ENCODE measurements at places on chromosomes 16 and 17. TPM values are rescaled to one million over a fixed set of nuclear protein-coding genes. Genes with fewer than 3 reads are reported as not detected.

DNA sequence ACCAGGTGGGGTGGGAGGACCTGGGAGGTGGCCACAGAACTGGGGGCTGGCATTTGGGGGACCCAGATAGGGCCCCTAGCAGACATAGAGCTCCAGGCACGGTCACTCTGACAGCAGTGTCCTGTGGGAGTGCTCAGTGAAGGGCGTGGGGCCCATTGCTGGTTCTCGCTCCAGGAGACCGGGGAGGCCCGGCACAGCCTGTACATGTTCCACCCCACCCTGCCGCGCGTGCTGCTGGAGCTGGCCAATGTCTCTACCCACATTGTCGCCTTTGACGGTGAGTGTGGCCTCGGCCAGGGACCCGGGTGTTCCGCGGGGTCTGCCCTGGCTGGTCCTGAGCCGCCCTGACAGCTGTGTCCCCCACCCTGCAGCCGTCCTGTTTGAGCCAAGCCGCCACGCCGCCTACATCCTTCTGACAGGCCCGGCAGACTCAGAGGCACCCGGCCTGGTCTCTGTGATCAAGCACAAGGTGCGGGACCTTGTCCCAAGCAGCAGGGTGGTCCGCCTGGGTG, 11.2 kb downstream of the RGS11 start:
- no peak for DNase-seq

DNA sequence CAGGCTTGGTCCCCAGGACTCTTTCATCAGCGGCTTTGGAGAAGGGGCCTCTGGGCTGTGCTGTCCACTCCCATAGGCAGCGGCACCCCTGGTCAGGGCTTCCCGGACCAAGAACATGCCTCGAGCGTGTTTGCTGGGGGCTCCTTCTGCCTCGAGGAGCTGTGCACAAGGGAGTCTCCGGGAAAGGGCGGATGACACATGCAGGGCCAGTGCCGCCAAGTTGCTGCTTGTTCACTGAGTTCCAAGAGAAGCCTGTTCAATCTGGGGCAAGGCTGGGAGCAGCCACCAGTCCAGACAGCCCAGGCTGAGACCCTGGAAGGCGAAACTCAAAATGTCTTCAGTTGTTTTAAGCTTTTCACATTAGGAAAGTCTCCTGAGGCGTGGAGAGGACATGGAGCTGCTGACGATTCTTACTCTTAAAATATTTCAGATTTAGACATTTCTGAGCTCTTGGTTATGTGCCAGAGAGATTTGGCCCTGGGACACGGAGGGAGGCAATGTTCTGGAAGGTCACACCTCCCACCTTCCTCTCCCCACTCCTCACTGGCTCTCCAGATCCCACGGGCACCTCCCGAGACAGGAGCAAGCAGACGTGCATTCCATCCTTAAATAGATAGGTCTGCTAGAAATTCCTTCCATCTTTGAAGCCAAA, 84.5 kb upstream of the ZNF469 start:
- DNase-seq = no peak

DNA sequence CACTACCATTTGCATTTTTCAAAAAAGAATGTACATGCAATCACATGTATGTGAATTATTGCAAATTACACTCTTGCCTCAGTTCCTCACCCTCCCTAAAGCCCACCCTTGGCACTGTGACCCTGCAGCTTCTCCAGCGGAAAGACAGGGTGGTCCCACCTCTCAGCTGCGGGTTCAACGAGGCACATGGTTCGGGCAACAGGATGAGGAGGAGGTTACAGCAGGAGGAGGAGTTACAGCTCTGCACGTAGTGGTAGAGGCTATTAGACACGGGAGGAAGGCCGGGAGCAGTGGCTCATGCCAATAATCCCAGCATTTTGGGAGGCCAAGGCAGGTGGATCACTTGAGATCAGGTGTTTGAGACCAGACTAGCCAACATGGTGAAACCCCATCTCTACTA, 5.2 kb downstream of the C16orf95 start:
- no peak for DNase-seq

DNA sequence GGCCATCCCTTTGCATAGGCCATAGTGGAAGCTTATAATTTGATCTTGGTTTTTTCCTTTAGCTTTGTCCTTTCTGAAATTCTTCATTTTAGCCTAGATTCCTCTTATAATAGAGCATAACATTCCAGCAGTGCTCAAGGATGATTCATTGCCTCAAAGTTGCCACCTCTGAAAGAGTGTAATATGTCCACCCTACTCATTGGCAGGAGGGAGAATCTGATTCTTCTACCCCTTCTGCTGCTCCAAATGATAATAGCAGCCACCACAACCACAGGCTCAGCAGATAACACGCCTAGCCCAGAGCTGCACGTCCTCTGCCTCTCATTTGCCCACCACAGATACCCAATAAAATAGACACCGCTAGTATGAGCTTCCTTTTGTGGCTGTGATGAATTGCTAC, 337.4 kb upstream of the HSBP1 start:
- DNase-seq = no peak

GRCh38 chr16:85153656-85154091, 41.4 kb upstream of the CIBAR2 start:
- no peak for DNase-seq

GRCh38 chr17:42126836-42127235, 4.2 kb downstream of the HSPB9 start:
- DNase-seq = no peak

The ZNF287 gene
- polyA plus RNA-seq = 10.7 TPM

DNA sequence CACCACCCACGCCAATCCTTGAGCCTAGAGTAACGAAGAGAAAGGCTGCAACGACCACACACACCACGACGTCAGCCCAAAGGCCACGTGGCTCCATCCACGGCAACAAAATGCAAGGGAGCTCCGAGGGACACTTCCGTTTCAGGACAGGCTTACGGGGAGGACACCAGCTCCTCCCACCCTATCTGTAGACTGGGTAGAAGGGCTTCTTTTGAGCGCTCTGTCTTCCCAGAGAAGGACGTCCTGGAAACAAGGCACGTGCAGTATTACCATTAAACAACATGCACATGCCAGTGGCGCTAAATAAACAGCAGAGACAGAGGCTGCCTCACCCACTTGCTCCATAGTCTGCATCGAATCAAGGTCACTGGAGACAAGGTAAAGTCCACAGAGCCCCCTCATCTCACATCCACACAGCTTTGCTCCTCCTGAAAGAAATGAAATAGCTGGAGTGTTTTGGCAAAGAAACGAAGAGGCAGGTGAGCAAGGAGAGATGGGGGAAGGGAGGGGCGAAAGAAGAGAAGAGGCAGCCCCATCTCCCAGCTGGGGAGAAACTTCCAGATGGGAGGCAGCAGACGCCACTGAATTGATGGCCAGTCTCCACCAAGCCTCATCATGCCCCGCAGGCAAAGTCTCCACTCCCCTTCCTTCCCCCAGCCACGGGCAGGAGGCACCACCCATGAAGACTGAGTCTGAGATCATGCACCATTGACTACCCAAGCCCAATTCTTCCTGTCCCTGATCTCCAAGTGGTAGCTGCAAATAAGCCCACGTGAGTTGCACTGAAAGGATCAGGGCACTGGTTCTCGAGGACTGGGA, 24.0 kb downstream of the ZFHX3 start:
- DNase-seq = no peak

The SLC35G6 gene
- polyA plus RNA-seq = 0.45 TPM

DNA sequence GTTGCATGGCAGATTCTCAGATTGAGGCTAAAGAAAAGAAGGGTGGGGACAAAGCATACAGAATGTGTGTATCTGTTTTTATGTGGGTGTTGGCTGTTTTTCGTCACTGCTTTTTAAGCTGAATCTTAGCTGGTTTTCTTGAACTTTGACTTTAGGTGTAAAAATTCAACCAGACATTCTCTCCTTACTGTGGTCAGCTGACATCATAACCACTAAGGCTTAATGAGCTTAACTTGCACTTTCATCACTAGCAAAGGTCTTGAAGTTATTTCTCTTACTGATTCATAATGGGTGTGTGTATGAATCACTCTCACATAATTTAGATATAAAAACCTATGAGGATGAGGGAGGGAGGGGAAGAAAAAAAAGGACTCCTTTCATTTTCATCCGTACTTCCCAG, 4.0 kb upstream of the CDC6 start:
- DNase-seq = no peak

- DNase-seq = no peak
Observed at GRCh38 chr16:27718201-27719105, 168.5 kb downstream of the KATNIP start.

- no peak for DNase-seq
Observed at GRCh38 chr16:88477631-88478519, 24.8 kb downstream of the ZFPM1 start.

The KRT39 gene
- polyA plus RNA-seq = not detected

DNA sequence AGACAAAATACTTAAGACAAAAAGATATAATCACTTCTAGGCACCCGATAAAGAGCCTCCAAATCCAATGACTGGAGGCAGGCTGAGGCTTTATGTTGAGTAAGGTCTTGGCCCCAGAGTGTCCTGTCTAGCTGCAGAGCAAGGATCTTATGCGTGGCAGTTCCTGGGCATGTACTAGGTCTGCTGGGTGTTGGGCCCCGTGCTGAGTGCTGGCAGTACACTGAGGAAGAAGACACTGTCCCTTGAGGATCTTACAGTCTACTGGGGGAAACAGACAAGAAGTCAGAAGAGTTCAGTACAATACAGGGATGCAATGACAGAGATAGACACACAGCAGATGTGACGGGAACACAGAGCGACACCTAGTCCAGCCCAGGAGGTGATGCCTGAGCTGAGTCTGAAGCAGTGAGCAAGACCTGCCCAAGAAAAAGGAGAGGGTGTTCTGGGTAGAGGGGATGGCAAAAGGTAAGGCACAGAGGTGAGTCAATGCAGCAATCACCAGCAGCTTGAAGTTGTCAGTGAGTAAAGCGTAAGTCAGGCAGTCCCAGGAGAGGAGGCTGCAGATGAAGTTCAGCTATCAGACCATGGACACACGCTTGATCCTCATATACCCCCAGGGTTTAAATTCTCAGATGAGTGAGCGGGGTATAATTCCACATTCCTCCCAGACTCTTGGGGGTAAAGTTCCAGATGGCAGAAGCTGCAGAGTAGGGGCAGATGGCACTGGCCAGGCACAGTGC, 18.1 kb downstream of the MAP3K14 start:
- no peak for DNase-seq

GRCh38 chr16:81821436-81822128, 42.5 kb downstream of the PLCG2 start:
- no peak for DNase-seq

DNA sequence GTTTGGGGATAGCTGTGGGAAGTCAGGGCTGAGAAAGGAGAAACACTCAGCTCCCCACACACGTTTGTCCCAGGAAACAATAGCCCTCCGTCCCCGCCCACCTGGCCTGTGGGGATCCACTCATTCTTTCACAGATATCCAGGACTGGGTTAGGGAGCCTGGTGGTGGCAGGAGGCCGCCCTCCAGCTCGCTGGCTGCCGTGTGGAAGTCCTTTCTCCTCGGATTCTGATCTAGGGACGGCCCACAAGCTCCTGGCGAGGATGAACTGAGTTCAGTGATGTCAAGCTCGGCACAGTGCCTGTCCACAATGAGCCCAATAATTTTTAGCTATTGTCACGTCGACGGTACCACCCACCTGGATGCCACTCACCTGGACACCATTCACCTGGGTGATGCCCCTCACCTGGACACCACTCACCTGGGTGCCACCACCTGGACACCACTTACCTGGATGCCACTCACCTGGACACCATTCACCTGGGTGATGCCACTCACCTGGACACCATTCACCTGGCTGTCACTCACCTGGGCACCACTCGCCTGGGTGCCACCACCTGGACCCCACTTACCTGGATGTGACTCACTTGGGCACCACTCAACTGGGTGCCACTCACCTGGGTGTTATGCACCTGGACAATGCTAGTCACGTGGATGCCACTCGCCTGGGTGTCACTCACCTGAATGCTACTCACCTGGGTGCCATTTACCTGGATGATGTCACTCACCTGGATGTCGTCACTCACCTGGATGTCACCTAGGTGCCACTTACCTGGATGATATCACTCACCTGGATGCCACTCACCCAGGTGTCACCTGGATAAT, 172.5 kb upstream of the FOXF1 start:
- DNase-seq = no peak

- no peak for DNase-seq
Observed at GRCh38 chr17:7021993-7022778, 664 bp upstream of the BCL6B start.

GRCh38 chr16:35306915-35307314, 1847.5 kb downstream of the TP53TG3F start:
- no peak for DNase-seq

The TP53TG3 gene
- polyA plus RNA-seq = not detected

The RNF222 gene
- polyA plus RNA-seq = 0.07 TPM

The STH gene
- polyA plus RNA-seq = not detected

The PMFBP1 gene
- 4.7 TPM for polyA plus RNA-seq

The PLA2G10 gene
- 0.88 TPM for polyA plus RNA-seq

DNA sequence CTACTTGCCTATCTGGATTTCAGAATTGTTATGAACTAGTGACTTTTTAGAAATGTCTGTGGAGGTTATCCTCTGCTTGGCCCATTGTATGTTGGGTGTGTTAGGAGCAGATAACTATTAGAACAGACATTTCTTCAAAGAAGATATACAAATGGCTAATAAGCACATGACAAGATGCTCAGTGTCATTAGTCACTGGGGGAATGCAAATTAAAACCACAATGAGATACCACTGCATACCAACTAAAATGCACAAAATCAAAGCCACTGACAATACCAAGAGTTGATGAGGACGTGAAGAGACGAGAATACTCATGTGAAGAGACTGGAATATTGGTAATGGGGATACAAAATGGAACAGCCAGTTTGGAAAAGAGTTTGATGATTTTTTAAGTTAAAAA, 39.2 kb downstream of the CEP112 start:
- DNase-seq = no peak

The ARL17B gene
- 16.5 TPM for polyA plus RNA-seq

- DNase-seq = peak; percentile 73
Observed at GRCh38 chr17:29778956-29779811, 150.8 kb downstream of the SSH2 start.

GRCh38 chr17:42243493-42243982, 32.7 kb downstream of the STAT5B start:
- DNase-seq = no peak

DNA sequence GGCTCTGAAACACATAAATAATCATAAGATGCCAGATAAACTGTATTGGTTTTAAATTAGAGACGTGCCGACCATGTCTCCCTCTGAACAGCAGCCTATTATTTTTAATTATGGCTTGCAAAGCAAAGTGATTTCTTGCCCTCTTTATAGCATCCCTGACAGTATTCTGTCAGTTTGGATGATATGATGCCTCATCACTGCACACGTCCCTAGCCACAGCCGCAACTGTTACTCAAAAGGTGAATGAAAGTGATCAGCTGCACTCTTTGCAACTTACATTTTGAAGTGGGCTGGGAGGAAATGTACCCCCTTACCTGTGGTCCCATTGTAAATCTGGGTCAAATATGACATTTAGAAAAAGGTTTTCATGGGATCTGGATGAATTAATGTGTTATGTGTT, 389.9 kb downstream of the MAF start:
- DNase-seq = no peak

Data from left kidney (tissue), 8 donors.